Liver (tissue), 10 donors: ENCODE measurements at places on chromosomes 11 and 22.

DNA sequence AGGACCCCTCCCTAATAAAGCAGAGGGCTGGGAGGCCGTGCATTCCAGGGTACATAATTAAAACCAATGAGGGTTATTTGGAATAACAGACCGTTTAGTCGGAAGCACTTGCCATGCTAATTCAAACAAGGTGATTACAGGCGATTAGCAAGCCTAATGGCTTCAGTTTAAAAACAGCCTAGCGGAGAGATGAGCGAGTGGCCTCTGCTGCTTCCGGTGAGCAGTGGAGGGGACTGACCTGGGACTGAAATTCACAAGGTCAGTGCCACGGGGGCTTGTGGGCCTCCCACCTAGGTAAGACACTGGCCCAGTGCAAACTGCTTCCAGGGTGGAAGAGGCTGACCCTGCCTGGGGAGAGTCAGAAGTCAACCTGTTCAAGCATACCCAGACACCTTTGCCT, 56.8 kb upstream of the ALX4 start:
- DNase-seq: no peak

- DNase-seq: no peak
These were observed 104.1 kb upstream of the MTNR1B start for GRCh38 chr11:92865352-92865751.

GRCh38 chr11:121223161-121223560, 69.4 kb upstream of the SC5D start:
- no peak for DNase-seq

GRCh38 chr22:22591348-22592299, 32.6 kb upstream of the PRAME start:
- no peak for DNase-seq

- no peak for DNase-seq
These were observed 94.5 kb downstream of the CASP12 start for GRCh38 chr11:104803776-104804175.

DNA sequence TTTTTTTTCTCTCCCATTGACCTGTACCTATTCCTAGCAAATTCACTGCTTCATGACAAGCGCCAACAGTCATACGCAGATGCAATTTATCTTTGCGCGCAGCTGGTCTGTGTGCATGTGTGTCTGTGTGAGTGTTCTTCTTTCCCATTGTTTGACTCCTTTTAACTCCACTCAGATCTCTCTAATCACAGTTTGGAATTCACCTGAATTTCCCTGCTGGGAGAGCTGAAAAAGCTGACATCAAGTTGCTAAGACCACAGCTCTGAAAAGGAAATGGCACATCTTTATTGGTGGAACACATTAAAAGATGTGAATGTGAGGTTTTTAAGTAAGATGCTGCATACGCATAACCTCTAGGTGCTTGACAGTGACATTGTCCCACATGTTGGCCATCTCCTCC, 187.4 kb upstream of the MTMR2 start:
- no peak for DNase-seq

- no peak for DNase-seq
These were observed 86.3 kb downstream of the CCDC83 start for GRCh38 chr11:85941380-85941973.
